ENCODE measurements at places on chromosomes 4 and X.

DNA sequence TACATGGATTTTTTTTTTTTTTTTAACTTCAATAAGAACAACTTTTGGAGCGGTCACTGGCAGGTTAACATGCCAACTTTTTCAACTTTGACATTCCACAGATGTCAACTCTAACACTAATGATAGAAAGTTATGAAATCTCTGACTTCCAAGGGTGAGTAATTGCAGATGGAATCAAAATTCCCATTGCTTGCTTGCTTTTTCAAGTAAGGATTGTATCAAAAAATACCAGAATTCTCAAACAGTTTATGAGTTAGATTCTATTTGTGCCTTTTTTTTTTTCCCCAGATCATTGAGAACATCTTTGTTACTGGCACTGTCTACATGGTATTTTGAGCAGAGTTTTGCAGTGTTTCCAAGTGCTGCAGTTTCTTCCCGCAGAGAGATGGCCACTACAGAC lies 50.3 kb upstream of the OTUD4 start:
- no peak for DNase-seq

- no peak for DNase-seq
Measured at GRCh38 chr4:126051689-126052424, 737.1 kb downstream of the FAT4 start.

DNA sequence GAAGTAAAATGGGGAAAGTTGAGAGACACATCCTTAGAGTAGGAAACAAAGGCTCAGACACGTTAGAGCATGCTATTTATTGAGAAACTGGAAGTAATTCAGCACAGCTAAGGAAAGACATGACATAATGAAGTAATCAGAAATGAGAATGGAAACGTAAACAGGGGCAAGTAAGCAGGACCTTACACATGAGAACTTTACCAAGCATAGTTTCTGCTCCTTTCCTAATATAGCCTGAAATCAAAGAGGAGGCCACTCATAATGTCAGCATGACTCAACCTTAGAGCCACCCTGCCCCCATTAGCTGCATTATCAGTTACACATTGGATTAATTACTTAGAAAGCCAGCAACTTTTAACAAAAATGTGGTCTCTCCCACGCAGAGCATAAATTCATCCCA lies 558.3 kb upstream of the GRIA3 start:
- DNase-seq, result no peak

GRCh38 chr4:175536852-175537453 lies 275.1 kb downstream of the GPM6A start:
- DNase-seq, result no peak

DNA sequence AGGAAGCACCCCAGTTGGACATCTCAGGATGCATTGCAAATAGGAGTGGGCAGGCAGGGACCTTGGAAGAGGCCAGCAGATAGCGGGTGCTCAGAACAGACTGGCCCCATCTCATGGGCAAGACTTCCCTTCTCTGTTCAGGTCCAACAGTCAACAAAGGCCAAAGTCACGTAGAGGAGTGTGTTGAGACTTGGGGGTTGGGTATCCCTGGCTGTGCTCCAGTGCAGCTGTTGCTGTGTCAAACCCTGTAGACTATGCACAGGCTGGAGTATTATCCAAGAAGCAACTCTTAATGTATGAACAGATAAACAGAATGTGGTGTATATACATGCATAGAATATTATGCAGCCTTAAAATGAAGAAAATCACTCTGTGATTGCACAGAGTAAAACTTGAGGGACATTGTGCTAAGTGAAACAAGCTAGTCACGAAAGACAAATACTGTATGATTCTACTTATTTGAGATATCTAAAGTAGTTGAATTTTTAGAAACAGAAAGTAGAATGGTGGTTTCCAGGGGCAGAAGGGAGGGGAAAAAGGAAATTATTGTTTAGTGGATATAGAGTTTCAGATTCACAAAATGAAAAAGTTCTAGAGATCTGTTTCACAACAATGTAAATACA lies 192.1 kb upstream of the LCORL start:
- no peak for DNase-seq

GRCh38 chr4:22356987-22357596 lies 158.8 kb downstream of the ADGRA3 start:
- no peak for DNase-seq
